ENCODE measurements at places on chromosomes 4 and X. TPM values are rescaled to one million over a fixed set of nuclear protein-coding genes. Genes with fewer than 3 reads are reported as not detected.

Gene HAND2
- total RNA-seq = 13.7 TPM

Gene TRPC3
- not detected for total RNA-seq

Gene PABPC1L2B
- not detected for total RNA-seq

Gene GRIA3
- total RNA-seq = 0.07 TPM

Gene MAGEA10
- not detected for total RNA-seq

Gene RPS6KA6
- total RNA-seq = 0.40 TPM

Gene SPIN2B
- 9.4 TPM for total RNA-seq

Gene IGFBP7
- 201 TPM for total RNA-seq

Gene POF1B
- total RNA-seq = 0.43 TPM

Gene TLR2
- under 0.01 TPM for total RNA-seq

Gene IL2
- total RNA-seq = not detected

Gene GLRB
- 5.6 TPM for total RNA-seq

Gene ANKRD50
- 128 TPM for total RNA-seq

Gene CFAP99
- not detected for total RNA-seq

Gene IQCM
- total RNA-seq = not detected

Gene FRG2
- total RNA-seq = not detected

Gene PNMA3
- not detected for total RNA-seq

Gene MAGIX
- 0.40 TPM for total RNA-seq

Gene MAGEE2
- total RNA-seq = not detected
